ENCODE measurements at places on chromosomes 12 and 14.
A peak's percentile ranks its signal among the peaks of the same experiment; 100 is the strongest.

- peak; percentile 79 for DNase-seq
Measured at GRCh38 chr12:123995023-123995748, 22.2 kb downstream of the ZNF664 start.

- peak; percentile 85 for DNase-seq
Measured at GRCh38 chr14:69077841-69078240, 75.1 kb downstream of the DCAF5 start.

GRCh38 chr12:48795550-48796455 is 6.9 kb upstream of the ADCY6 start:
- DNase-seq, result peak; percentile 89

- peak; percentile 60 for DNase-seq
Measured at GRCh38 chr14:93231129-93231979, 24.3 kb downstream of the UBR7 start.

- DNase-seq, result peak; percentile 93
Measured at GRCh38 chr12:107356266-107356936, 263.1 kb upstream of the CRY1 start.

- no peak for DNase-seq
Measured at GRCh38 chr12:65432651-65433050, 154.2 kb downstream of the MSRB3 start.

DNA sequence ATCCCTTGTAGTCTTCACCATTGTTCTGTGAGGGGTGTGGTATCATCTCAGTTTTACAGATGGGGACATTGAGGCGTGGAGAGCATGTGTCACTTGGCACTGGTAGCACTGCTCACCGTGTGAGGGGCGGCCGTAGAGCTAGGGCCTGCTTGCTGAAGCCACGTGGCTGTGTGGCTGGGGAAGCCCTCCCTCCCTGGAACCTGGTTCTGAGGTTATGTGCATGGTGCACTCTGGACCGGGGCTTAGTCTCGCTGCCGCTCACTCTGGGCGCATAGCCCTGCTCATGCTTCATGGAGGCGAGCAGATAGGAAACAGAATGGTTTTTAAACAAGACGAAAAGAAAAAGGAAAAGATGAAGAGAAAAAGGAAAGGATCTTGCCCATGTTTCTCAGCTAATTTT is 46.1 kb downstream of the CACNA1C start:
- DNase-seq, result no peak

DNA sequence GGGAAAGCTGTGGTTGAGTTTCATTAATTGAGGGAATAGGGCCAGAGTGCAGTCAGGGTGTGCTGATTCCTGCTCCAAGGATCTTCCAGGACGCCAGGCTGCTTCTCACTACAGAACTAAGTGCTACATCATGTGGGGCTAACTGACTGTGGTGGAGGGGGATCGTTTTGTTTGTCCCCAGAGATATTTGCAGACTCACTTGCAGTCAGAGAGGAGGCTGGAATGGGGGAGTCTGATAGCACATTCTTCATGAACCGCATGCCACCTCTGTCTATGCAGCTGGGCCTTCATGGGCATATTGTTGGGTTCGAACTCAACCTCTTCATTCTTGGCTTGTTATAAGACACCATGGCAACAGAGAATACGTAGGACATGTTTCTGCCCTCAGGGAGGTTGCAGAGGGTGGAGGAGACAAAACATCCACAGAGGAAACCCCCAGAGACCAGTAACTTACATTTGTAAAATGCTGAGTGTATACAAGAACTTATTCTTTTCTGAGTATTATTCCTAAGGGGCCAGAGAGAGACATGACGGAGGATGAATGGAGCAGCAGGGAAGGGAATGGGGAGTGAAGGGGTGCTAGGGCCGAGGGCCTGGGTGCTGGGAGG is 13.0 kb downstream of the KRT7 start:
- DNase-seq, result no peak

- peak; percentile 12 for DNase-seq
Measured at GRCh38 chr12:24705216-24705615, 243.7 kb downstream of the BCAT1 start.

DNA sequence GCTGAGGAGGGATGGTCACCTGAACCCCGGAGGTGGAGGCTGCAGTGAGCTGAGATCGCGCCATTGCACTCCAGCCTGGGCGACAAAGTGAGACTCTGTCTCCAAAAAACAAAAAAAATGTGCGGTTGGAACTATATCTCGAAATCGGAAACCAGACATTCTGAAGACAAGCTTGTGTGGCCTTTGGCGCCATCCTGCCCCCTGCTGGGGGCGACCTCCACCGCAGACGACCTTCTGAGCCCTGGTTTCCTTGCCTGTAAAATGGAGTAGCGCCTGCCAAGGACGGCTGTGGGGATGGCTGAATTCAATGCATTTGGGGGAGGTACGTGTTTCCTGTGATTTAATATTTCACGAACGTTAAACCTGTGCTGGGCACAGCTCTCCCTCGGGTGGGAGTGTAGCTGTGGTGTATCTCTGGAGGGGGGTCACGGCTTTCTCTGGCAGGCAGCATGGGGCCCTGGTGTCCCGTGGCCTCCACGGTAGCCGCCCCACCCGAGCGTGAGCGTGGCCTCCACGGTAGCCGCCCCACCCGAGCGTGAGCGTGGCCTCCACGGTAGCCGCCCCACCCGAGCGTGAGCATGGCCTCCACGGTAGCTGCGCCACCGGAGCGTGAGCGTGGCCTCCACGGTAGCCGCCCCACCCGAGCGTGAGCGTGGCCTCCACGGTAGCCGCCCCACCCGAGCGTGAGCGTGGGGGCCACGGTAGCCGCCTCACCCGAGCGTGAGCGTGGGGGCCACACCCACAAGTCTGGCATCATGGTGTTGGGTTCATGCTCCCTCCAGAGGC is 55.3 kb downstream of the LRCOL1 start:
- no peak for DNase-seq

DNA sequence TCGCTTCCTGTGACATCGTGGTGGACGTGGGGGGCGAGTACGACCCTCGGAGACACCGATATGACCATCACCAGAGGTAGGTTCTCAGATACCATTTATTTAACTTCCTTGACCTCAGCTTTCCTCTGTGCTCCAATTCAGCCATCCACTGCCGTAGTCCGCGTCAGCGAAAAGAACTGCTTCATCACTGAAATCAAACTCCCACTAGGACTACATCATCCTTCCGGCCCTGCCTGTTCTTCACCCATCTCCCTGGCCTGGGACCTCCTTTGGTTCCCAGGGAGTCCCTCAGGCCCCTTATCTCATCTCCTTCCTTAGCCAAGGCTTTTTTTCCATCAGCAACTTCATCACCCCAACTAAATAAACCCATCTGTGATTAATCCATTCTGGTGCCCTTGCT is 692 bp downstream of the MYG1 start:
- peak; percentile 47 for DNase-seq

DNA sequence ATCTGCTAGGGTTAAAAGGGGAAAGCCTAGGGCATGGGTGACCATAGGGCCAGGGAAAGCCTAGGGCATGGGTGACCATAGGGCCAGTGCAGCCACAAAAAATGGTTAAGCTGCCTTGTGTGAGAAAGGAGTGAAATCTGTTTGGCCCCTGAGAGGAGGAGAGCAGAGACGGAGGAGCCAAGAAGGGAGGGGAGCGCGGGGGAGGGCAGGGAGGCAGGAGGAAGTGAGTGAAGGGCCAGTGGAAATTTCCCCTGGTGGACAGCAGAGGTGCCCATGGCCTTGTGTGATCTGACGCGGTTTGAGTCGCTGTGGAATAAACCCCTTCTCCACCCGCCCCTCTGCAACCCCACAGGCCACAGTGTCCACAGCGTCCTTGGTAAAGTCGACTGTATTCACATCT is 618 bp upstream of the AQP6 start:
- no peak for DNase-seq

DNA sequence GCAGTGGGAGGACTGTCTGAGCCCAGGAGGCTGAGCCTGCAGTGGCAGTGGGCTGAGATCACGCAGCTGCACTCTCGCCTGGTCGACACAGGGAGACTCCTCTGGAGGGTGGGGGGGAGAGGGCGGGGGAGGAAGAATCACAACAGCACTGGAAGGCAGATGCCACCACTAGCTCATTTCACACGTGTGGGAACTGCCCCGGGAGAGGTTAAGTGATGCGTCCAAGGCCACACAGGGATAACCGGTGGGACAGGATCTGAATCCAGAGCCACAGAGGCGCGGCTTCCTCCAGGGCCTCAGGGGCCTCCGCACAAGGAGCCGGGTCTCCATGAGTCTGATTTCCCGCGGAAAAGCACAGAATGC is 20.8 kb downstream of the STX2 start:
- DNase-seq, result no peak

- DNase-seq, result no peak
Measured at GRCh38 chr14:92997343-92998061, 74.6 kb downstream of the CHGA start.

GRCh38 chr14:99245564-99246511 is 26.2 kb downstream of the BCL11B start:
- DNase-seq, result no peak

GRCh38 chr12:90280564-90281058 is 572.0 kb upstream of the ATP2B1 start:
- peak; percentile 53 for DNase-seq

- DNase-seq, result no peak
Measured at GRCh38 chr12:52264435-52264825, 10.0 kb upstream of the KRT86 start.

DNA sequence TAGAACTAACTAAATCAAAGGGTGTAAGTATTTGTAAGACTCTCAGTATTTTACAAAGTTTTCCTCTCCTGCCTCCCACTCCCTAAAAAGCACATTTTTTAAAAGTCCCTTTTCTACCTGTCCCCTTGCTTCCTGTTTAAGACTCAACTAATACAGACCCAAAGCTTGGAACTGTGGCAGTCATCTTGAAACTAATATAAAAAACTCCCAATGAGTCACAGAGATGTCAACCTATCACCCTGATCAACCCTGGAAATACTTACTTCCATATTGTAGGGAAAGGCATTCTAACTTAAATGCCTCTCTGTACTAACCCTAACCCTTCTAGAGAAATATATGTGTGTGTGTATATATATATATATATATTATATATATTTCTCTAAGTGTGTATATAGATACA is 184.8 kb downstream of the SPTSSA start:
- DNase-seq, result no peak

DNA sequence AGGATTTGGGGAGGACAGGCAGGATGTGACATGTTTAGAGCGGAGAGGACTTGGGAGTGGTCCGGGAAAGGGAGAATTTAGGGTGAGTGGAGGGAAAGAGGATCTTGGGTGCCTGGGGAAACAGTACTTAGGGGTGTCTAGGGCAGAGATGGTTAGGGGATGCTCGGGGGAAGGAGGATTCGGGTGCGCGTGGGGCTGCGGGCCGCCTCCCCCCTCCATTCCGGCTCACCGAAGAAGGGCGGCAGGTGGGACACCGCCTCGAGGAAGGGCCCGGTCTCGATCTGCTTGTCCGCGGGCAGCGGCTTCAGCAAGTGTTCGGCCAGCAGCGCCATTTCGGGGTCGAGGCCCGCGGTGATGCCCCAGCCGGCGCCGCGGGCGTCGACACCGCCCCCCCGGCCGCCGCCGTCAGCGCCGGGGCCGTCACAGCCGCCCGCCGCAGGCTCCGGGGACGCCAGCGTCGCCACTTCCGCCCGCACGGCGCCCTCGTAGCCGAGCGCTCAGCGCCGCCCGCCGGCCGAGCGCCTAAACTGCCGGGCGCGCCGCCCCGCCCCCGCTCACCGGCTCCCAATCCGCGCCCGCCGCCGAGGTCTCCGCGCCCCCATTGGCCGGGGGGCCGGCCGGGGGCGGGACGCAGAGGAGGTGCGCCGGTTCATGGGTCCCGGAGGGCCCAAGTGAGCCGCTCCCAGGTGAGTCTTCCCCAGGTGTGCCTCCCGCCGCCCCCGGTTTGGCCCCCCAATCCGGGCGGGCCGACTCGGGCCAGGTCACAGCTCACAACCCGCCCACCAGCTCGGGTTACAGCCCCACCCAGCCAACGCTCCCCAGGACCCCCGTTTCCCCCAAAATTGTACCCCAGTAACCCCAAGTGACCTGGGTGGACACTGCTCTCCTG is at the start of gene GLTP:
GLTP (minus strand) TSS at position 499 of the 889 bp plus-strand sequence; CDS start at position 332, 167 bp downstream.
- peak; percentile 59 for DNase-seq

GRCh38 chr12:39368891-39369290 is 74.0 kb downstream of the KIF21A start:
- no peak for DNase-seq

DNA sequence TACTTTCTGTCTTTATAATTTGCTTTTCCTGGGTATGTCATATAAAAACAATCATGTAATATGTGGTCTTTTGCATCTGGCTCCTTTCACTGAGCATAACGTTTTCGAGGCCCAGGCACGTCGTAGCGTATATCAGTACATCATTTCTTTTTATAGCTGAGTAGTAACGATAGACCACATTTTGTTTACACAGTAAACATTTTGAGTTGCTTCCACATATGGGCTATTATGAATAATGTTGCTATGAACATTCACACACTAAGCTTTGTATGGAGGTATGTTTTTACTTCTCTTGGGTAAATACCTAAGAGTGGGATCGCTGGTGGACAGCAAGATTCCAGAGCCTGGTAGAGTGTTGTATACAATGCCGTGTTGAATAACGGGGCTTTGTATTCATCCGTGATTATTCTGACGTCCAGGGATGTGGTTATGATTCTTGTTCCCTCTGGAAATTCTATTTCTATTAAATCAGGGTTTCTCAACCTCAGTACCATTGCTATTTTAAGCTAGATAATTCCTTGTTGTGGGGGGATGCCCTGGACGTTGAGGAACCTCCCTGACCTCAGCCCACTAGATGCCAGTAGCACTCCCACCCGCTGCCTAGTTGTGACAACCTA is 38.9 kb upstream of the CIT start:
- no peak for DNase-seq

GRCh38 chr12:25521625-25522256 is 31.3 kb downstream of the LMNTD1 start:
- no peak for DNase-seq

- DNase-seq, result peak; percentile 96
Measured at GRCh38 chr12:110039085-110039807, 9.1 kb downstream of the C12orf76 start.

- DNase-seq, result no peak
Measured at GRCh38 chr12:122965321-122965751, 927 bp downstream of the ABCB9 start.

- no peak for DNase-seq
Measured at GRCh38 chr12:5691943-5692342, 253.1 kb downstream of the ANO2 start.

- DNase-seq, result no peak
Measured at GRCh38 chr14:55190906-55191202, 531 bp downstream of the DLGAP5 start.

GRCh38 chr14:95993768-95994592 is 45.2 kb upstream of the C14orf132 start:
- DNase-seq, result peak; percentile 71

All from fibroblast of the aortic adventitia (primary cell).